HEK293T (cell line): ENCODE measurements at places on chromosomes 2 and 18.

- no peak for DNase-seq
These were observed 2.8 kb downstream of the TMEM150A start for GRCh38 chr2:85599468-85600234.

DNA sequence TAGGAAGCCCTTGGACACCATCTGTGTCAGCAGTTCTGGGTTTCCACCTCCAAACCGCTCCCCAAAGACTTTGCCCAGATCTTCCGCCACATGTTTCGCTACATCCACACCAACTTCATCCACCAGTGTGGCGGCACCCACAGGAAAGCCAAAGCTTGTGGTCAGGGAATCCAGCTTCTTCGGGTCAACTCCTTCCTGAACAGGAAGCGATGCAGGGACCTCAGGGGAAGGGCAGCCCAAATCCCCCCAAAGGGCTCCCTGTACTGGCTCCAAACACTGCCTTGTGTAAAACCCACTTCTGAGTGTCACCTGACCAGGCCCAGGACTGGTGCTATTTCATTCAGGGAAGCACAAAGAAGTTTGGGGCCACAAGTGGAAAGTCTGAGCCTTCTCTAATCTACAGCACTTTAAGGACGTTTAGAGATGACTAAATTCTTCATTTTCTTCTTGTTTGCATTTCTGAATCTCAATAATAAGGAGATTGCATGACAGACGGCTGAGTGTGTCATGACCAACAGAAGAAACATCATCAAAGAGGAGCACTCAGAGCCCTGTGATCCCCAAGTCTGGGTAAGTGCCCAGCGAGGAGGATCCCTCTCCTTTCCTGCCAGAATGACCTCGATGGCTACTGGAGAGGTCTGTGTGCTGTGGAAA is 20.8 kb downstream of the GAREM2 start:
- no peak for DNase-seq

GRCh38 chr18:43662657-43663056 is 385.4 kb upstream of the SYT4 start:
- no peak for DNase-seq

DNA sequence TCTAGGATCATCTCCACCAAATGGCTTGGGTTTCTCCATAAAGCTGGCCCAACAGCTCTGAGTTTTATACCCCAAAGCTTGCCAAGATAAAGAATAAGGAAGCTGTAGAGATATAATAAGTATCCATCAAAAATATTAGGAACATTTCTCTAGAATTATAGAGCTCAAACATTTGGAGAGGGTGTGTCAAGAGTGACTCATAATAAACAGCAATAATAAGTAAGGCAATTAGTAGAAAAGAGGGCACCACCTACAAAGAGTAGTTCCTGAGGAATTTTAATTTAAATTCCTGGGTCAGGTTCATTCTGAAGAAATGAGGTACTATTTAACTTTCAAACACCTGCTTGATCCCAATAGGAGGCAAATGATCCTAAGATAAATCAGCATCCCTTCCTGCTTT is 41.4 kb upstream of the NCKAP5 start:
- no peak for DNase-seq

GRCh38 chr2:162928356-162928755 is 89.8 kb upstream of the KCNH7 start:
- no peak for DNase-seq

DNA sequence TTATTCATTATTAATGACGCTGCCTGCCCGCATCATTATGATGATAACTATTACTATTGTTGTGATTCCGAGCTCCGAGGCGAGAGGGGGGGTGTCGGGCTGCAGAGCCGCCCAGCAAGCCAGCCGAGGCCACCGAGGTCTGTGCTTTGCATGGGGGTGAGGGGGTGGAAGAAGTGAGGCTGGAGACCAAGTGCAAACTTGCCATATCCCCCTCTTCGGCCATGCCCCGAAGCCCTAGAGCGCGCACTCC is 3.6 kb downstream of the BCL11A start:
- no peak for DNase-seq

GRCh38 chr2:61786876-61787275 is 67.0 kb downstream of the FAM161A start:
- DNase-seq: no peak
